Mesenteric fat pad (tissue), 1 donor: ENCODE measurements at places on chromosomes 5 and 9. TPM values are rescaled to one million over a fixed set of nuclear protein-coding genes. Genes with fewer than 3 reads are reported as not detected.

Gene PTGES
- total RNA-seq = 14.1 TPM

DNA sequence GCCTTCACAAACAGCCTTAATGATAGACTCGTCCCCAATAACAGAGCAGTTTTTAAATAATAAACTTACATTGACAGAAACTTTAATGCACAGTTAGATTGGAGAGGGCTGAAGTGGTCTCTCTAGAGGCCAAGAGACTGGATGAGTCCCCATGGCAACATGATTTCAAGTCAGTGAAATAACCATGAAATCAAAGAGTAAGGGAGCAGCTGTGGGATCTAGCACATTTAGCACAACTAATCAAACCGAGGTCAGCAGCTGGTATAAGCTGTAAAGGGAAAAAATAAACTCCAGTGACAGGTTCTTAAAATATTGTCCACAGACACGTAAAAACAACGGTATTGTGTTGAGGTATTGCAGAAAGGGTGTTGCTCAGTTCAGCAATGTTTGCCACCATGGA lies 916.6 kb downstream of the DNAH5 start:
- no peak for DNase-seq

- DNase-seq = no peak
These were observed 4.2 kb downstream of the FAM193B start for GRCh38 chr5:177550122-177550521.

- no peak for DNase-seq
These were observed 132.9 kb downstream of the STARD4 start for GRCh38 chr5:111379391-111379816.

DNA sequence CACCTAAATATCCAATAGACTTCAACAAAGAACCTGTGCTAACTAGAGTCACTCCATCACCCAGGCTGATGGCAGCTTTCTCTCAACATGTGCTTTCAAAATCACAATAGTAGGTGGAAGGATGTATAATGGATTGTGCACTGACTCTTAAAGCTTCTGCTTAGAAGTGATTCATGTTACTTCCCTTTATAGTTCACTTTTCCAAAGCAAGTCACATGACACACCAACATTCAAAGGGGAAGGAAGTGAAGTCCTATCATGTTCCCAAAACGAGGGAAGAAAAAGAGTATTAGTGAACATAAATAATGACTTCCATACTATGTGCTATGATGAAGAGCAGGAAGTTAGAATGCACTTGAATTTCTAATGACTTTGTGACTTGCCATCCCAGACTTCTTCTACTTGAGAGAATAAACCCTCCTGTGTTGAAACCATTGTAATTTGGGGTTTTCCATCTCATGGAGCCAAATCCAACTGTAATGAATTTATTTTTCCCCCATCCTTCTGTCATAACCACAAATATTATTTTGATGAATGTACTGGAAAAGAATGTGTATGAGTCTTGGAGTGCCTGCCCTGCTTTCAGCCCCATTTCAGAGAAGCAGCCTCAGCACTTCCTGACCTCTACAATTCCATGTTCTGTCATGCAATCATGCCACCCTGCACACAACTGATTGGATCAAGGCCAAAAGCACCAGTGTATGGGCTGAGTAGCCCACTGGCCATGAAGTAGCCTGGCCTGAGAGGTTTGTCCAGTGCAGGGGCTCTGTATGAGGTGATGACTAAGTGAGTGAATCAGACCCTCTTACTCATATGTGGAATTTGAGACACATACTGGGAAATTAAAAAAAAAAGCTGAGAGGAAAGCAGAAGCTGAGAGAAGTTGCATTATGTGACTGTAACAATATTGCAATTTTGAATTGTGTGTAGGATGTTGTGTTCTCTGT lies 525.9 kb upstream of the CLINT1 start:
- DNase-seq = no peak

Gene ZNF189
- 21.6 TPM for total RNA-seq

DNA sequence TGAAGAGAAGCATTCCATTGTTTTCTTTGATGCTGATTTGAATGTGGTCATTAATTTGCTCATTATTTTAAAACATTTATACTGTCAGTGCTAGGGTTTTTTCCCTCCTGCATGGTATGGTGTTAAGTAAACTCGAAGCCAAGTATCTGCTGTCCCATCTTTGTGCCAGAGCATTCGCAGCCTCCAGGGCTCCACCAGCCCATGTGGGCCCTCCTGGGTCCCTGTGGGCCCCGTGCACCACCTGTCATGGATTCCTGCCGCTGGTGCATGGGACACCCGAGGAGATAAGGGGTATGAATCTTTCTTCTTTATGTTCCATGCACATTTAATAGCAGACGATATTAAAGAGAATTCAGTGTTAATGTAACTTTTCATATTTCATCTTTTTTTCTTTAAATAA lies 95.1 kb downstream of the TRIO start:
- no peak for DNase-seq

Gene SURF2
- 13.5 TPM for total RNA-seq

GRCh38 chr9:127360829-127361228 lies 36.1 kb upstream of the SLC2A8 start:
- DNase-seq = no peak

DNA sequence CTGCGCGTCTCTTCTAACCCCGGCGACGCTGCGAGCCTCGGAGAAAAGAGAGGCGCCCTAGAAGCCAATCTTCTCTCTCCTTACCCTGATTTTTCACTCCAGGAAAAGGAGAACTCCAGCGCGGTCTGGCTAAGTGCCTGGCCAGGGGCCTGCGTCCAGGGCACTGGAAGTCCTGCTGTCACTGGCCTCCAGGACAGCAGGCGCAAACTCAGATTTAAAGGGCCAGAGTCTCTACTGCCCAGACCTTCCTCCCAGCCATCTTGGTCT lies 553 bp upstream of the FOXB2 start:
- DNase-seq = no peak

GRCh38 chr9:97966493-97966892 lies 16.6 kb upstream of the ANP32B start:
- DNase-seq = no peak

Gene INSL6
- total RNA-seq = not detected
